ENCODE measurements at places on chromosomes 1 and 21. TPM values are rescaled to one million over a fixed set of nuclear protein-coding genes. Genes with fewer than 3 reads are reported as not detected.

DNA sequence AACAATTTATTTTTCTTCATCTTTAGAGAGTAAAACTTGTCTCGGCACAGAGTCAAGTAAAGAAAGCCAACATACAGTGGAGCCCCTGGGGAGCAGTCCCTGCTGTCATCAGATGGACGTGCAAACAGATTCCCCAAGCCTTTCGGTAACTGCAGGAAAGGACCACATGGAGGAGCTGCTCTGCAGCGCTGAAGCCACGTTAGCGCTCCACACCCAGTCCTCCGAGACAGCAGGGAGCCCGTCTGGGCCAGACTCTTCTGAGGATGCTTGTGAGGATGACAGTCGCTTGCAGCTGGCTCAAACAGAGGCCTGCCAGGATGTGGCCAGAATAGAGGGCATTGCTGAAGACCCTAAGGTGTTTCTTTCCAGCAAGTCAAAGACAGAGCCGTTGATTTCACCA lies 77.1 kb upstream of the SCCPDH start:
- H3K36me3 ChIP-seq = peaks cover 96% of the 10 kb centered on the region
- H3K4me3 ChIP-seq = no peak overlapping the region
- H3K27me3 ChIP-seq = no peaks in the 10 kb centered on the region
- H3K27ac ChIP-seq = peak overlapping the region; percentile 46
- H3K4me1 ChIP-seq = no peaks in the 10 kb centered on the region

DNA sequence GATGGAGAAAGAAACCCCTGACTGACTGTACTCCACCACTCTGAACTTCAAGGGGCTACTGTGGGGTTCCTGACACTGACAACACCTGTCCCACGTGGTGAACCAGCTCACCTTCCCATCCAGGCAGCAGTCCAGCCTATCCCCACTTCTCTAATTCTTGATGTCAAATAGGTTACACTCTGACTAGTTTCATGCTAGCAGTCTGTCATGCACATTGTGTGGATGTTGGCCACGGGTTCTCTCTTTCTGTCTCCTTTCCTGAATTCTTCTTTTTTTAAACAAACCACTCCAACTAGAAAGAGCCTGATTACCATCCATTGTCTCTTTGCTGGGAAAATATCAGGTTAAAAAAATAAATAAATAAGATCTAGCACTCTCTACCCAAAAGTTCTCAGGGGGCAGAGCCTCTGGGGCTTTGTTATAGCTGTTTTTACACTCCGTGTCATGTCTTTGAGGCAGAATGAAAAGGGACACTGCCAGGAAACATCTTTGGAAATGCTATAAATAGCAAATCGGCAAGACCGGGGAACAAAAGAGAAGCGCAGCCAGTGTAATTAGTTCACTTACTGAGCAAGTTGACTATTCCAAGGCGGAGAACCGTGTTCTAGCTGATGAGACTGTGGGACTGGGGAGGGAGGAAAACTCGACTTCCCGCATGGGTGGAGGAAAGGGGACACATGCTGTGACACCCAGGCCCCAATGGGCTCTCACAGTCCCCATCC lies 356.1 kb downstream of the OMA1 start:
- H3K27ac ChIP-seq = no peak overlapping the region
- H3K4me1 ChIP-seq = no peaks in the 10 kb centered on the region
- H3K27me3 ChIP-seq = no peaks in the 10 kb centered on the region
- no peaks in the 10 kb centered on the region for H3K36me3 ChIP-seq
- DNase-seq = no peak

DNA sequence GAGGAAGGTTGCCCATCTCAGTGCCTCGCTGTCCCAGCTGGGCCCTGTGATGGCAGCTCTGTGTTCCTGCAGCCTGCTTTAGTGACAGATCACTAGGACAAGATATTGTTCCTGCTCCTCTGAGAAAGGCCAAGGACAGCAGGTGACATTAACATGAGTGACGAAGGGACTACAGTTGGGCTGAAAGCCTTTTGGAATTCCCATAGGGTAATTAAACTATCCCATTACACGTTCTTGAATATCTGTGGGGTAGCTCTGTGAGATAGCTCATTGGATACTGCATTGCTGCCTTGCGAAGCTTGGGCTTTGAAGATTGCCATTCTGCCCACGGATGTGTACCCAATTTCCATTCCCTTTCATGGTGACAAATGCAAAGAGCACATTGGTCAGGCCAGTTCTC lies 78.2 kb upstream of the COA6 start:
- H3K36me3 ChIP-seq = no peaks in the 10 kb centered on the region
- H3K27me3 ChIP-seq = no peaks in the 10 kb centered on the region
- DNase-seq = no peak

DNA sequence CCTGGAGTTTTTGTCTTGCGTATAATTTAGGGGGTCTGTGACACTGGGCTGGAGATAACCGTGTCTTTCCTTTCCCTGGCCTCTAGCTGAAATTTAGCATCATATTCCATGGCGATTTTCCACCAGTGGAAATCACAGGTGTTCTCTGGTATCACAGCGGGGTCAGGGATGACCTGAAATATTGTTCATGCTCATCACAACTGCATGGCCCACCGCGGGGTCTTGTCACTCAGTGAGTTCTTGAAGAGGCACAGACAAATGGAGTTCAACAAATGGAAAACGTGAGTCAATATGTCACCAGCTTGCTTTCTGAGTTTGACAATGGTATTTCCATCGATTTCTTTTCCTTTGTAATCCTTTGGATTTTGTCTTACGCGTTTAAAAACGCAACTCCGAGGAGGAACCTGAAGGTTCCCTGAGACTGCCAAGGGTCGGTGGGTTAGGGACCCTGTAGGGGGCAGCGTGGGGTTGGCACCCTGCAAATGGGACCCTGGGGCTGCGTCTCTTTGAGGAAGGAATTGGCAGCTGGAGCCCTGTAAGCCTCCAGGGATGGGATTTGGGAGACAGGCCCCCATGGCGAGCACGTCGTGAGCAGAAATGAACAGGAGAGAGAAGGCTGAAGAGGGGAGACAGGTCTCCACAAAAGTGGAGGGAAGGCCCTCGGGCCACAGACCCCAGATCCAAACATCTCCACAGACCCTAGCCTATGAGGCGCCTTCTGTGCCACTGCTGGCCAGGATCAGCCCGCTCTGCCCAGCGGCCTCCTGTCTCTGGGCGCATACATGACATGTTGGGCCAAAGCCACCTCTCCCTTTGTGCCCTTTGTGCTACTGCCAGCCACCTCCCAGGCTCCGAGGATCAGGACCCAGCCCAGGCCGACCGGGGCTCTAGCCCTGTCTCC lies 32.1 kb upstream of the RUNX3 start:
- DNase-seq = no peak
- H3K27ac ChIP-seq = peak overlapping the region; percentile 52
- no peaks in the 10 kb centered on the region for H3K36me3 ChIP-seq
- no peak overlapping the region for H3K4me3 ChIP-seq
- peaks cover 71% of the 10 kb centered on the region for H3K27me3 ChIP-seq
- H3K4me1 ChIP-seq = no peaks in the 10 kb centered on the region

DNA sequence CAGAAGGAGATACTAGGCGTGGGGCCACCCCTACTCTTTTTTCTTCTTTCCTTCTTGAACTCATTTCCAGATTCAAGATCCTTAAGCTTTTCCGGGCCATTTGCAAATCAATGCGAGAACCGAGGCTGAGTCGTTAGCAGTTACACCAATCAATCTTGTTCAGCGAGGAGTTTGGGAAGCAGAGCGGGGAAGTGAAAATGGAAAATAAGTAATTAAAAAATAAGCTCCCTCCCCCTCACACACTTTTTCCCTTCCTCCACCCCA lies 1.7 kb upstream of the NEGR1 start:
- no peak for DNase-seq
- H3K36me3 ChIP-seq = no peaks in the 10 kb centered on the region
- peaks cover 3% of the 10 kb centered on the region for H3K4me1 ChIP-seq
- H3K4me3 ChIP-seq = peak overlapping the region; percentile 66
- no peaks in the 10 kb centered on the region for H3K27me3 ChIP-seq
- peak overlapping the region; percentile 73 for H3K27ac ChIP-seq

GRCh38 chr21:25551569-25551968 lies 55.7 kb downstream of the MRPL39 start:
- H3K4me1 ChIP-seq = no peaks in the 10 kb centered on the region
- no peak for DNase-seq
- H3K27me3 ChIP-seq = no peaks in the 10 kb centered on the region
- no peaks in the 10 kb centered on the region for H3K36me3 ChIP-seq

DNA sequence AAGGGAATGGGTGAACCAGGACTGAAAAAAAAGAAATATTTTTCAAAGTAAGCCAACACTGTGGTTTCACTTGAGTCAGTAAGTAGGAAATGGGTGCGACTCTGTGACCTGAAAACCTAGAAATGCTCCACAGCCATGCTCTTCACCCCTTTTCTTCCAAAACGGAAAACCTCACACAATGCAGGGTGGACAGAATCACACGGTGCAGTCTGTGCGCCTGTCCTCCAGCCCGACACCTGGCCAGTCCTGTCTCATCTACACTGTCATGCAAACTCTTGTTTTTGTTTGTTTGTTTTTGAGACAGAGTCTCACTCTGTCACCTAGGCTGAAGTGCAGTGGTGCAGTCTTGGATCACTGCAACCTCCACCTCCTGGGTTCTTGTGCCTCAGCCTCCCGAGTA lies 53.3 kb downstream of the B3GALT5 start:
- no peak overlapping the region for H3K27ac ChIP-seq
- H3K4me1 ChIP-seq = no peaks in the 10 kb centered on the region
- no peaks in the 10 kb centered on the region for H3K36me3 ChIP-seq
- DNase-seq = no peak
- peaks cover 15% of the 10 kb centered on the region for H3K27me3 ChIP-seq

DNA sequence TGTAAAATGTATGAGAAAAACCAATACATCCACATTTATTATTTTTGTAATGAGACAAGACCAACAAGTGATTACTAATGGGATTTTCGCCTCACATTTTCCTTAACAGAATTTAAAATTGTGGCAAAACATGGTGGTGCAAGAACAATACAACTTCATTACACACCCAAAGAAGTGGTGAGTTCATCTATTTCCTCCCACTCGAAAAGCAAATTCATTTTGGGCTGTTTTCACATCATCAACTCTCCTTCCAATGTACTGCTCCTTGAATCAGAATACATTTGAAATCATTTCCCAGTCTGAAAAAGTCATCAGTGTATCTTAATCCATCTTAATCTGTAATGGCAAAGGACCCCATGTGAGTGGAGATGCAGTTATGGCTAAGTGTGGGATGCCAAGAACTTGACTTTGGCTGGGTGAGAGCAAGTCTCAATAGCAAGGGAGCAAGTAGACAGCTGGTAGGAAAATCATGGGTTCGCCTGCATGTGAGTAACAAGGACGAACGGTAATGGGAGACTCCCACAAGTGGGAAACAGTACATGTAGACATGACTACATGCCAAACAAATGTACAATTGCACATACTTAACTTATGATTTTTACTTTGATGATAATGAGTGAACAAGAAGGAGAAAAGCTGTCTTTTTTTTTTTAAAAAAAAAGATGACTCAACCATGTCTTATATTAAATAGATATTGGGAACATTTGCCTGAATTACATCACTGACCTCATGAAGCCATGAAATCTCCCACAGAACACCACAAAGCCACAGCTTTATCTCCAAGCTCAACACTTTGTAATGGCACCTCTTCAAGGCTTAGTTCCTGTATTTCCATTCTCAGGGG lies 46.0 kb downstream of the RUNX1 start:
- H3K27ac ChIP-seq = no peak overlapping the region
- no peaks in the 10 kb centered on the region for H3K27me3 ChIP-seq
- no peak for DNase-seq

DNA sequence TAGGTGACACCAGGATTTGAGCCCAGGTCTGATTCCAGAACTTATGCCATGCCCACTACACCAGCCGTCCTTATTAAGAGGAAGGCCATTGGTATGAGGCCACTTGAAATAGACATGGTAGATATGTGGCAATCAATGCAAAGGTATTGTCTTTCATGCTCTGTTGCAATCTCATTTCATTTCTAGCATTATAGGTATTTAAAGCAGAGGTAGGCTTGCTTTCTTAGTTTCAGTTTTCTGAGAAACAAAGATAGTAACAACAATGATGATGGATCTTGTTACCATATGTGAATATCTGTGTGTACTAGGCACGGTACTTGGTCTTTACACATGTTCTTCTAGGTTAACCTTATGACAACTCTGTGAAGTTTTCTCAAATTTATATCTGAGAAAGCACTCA lies 113.1 kb downstream of the FGGY start:
- peaks cover 8% of the 10 kb centered on the region for H3K4me1 ChIP-seq
- DNase-seq = no peak
- H3K27ac ChIP-seq = no peak overlapping the region
- H3K27me3 ChIP-seq = no peaks in the 10 kb centered on the region
- H3K36me3 ChIP-seq = no peaks in the 10 kb centered on the region

DNA sequence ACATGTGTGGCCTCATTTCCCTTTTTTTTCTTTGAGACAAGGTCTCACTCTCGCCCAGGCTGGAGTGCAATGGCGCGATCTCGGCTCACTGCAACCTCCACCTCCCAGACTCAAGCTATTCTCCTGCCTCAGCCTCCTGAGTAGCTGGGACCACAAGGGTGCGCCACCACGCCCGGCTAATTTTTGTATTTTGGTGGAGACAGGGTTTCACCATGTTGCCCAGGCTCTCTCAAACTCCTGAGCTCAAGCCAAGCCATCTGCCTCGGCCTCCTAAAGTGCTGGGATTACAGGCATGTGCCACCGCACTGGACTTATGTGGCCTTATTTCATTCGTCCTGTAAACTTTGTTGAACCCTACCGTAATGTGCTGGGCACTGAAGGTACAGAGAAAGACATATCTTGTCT lies 569 bp upstream of the WARS2 start:
- H3K36me3 ChIP-seq = no peaks in the 10 kb centered on the region
- H3K27me3 ChIP-seq = no peaks in the 10 kb centered on the region
- no peak for DNase-seq
- peaks cover 51% of the 10 kb centered on the region for H3K4me1 ChIP-seq

DNA sequence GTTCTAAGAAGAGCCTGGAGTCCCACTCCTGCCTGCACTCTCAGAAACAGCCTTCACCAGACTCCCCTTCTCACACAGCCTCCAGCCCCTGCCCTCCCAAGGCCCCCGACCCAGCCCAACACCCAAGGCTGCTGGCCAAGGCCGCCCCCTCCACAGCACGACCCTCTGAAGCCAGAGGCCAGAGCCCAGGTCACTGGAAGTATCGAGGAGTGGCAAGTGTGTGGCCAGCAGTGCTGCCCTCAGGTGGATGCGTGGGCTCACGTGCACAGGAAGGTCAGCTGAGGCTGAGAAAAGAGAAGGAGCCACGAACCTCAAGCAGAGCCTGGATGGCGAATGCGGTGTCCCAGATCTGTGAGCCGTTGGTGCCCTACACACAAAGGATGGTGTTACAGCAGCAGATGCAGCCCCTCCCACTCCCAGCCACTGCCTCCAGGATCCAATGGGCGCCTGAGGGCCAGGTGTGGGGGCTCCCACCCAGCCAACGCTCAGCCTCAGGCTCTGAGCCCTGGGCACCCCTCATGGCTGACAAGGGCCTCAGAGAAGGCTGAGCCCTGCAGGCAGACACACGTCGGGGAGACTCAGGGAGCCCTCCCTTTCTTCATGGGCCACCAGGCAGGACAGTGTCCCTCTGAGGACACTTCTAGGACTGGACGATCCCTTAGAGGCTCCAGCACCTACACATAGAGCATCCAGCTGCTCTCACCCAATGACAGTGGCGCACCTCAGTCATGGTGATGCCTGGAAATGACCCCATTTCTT lies 18.0 kb downstream of the LSS start:
- no peaks in the 10 kb centered on the region for H3K4me1 ChIP-seq
- peaks cover 50% of the 10 kb centered on the region for H3K36me3 ChIP-seq
- H3K27ac ChIP-seq = no peak overlapping the region
- no peaks in the 10 kb centered on the region for H3K27me3 ChIP-seq
- DNase-seq = no peak
- H3K4me3 ChIP-seq = no peak overlapping the region

PKN2 gene
- total RNA-seq = 54.0 TPM

TFF3 gene
- 1.4 TPM for total RNA-seq

KCNC4 gene
- total RNA-seq = 5.1 TPM
